Regular cardiac myocyte (primary cell): ENCODE measurements at places on chromosomes 1 and 21. TPM values are rescaled to one million over a fixed set of nuclear protein-coding genes. Genes with fewer than 3 reads are reported as not detected.

The FOXD3 gene
- total RNA-seq: not detected in 2 replicates

The ORC1 gene
- 0.56 and 10.5 TPM in 2 replicates for total RNA-seq

The FCGR1A gene
- 0.19 TPM in 1 of 2 replicates, not detected in the other for total RNA-seq

The VHLL gene
- total RNA-seq: 0.96 TPM in 1 of 2 replicates, not detected in the other

The TMEM61 gene
- total RNA-seq: not detected in 2 replicates

The PROX1 gene
- 0.28 and 0.38 TPM in 2 replicates for total RNA-seq

The AK4 gene
- total RNA-seq: 98.2 and 116 TPM in 2 replicates

The AMY2A gene
- total RNA-seq: not detected in 2 replicates

The S100A14 gene
- total RNA-seq: 0.19 TPM in 1 of 2 replicates, not detected in the other

The C1orf115 gene
- total RNA-seq: 0.58 and 1.1 TPM in 2 replicates

The S100A9 gene
- total RNA-seq: not detected in 2 replicates

The MXRA8 gene
- 121 and 141 TPM in 2 replicates for total RNA-seq

The HIVEP3 gene
- total RNA-seq: 1.5 and 2.0 TPM in 2 replicates

The EVA1C gene
- total RNA-seq: 16.5 and 21.1 TPM in 2 replicates

The AQP10 gene
- 0.19 and 0.56 TPM in 2 replicates for total RNA-seq

The NTNG1 gene
- 0.85 and 1.3 TPM in 2 replicates for total RNA-seq

The CELA3A gene
- total RNA-seq: not detected in 2 replicates

The DISP1 gene
- 2.9 and 7.3 TPM in 2 replicates for total RNA-seq

The RNPC3 gene
- 3.1 and 4.2 TPM in 2 replicates for total RNA-seq
